ENCODE measurements at places on chromosomes 6 and 20.

DNA sequence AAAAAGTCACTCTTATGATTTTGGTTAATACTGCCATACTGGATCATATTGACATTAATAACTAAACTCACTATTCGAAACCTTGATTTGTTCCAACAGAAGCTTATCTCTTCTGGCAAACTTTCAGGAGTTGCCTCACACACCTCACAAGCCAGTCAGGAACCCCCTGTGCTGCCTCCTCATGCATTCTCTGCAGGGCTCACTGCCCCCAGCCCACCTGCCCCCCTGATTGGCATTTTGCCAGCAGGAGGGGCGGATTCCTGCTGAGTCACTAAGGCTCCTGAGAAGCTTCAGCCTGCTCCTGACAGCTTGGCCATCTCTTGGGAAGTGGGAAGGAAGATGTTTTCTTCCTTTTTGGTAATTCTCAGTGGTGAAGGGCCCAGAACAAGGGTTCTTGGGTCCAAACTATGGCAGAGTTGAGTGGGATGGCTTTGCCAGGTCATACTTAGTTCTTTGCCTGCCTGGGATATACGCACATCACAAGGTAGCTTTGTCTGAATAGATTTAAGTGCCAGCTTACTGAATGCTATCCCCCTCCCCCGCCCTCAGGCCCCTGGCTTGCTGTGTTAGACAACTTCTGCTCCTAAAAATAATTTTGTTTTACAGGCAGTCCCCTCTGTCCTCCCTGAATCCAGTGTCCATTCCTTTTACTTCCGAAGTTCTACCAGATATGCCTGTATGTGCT is 31.4 kb downstream of the SLC35F1 start:
- DNase-seq, result no peak

GRCh38 chr6:148776321-148777308 is 29.8 kb downstream of the UST start:
- DNase-seq, result no peak

DNA sequence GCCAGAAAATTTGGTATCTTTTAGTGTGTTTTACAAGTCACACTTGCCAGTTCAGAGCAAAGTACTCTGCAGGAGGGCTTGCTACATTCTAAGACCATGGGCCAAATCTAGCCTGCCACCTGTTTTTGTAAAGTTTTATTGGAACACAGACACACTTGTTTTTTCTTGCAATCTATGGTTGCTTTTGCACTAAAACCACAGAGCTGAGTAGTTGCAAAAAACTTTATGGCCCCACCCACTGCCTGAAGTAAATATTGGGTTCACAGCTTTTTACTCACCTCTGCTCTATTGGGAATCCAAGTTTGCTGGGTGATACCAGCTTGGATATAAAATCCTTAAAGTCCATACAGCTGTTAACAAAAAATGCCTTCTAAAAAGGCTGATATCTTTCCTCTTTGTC is 109.0 kb downstream of the ZFP64 start:
- DNase-seq, result no peak

- no peak for DNase-seq
Observed at GRCh38 chr6:135939208-135939591, 87.7 kb downstream of the PDE7B start.

DNA sequence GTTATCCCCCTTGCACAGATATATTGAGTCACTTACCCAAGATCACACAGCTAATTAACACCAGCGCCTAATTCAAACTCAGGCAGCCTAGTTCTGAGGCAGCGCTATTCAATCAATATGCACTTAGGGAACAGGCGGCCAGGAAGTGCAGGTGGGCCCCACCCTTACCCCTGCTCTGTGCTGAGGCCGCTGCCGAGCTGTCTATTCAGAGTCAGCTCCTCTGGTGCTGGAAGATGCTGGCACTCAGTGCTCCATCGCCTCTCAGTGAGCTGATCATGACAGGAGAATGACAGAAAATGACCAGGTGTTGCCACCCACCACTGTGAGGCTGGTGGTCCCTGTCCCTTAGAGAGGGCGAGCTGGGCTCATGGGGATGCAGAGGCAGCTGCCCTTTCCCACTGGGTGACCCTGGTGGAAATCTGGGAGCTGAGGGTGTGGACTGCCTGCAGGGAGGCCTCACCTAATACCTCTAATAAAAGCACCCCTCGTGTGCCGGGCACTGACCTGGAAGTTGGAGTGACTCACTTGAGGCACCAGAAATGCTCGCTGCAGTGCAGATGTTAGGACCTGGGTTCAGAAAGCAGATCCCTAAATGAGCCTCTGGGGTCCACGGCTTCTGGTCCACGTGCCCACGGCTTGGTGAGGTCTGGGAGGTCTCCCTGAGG is 42.5 kb upstream of the CD93 start:
- DNase-seq, result no peak

GRCh38 chr6:35318196-35319171 is 20.9 kb downstream of the DEF6 start:
- DNase-seq, result no peak

- DNase-seq, result no peak
Observed at GRCh38 chr6:84052204-84052882, 18.8 kb downstream of the MRAP2 start.

DNA sequence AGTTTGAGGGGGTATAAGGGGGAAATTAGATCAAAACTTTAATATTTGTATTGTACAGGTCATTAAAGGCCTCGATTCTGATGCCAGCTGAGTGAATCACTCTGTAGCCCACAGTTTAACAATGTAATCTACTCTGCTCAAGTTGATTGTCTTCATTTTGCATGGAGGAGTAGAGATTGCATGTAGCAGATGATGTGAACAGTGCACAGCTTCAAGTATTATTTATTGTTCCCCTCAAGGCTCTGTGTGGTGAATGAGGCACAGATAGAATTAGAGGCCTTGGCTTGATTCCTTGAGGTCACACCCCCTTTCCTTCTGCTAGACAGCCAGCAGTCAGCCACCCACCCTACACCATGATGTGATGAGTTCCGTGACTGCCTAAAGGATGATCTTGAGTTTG is 38.1 kb downstream of the TXLNB start:
- DNase-seq, result no peak

DNA sequence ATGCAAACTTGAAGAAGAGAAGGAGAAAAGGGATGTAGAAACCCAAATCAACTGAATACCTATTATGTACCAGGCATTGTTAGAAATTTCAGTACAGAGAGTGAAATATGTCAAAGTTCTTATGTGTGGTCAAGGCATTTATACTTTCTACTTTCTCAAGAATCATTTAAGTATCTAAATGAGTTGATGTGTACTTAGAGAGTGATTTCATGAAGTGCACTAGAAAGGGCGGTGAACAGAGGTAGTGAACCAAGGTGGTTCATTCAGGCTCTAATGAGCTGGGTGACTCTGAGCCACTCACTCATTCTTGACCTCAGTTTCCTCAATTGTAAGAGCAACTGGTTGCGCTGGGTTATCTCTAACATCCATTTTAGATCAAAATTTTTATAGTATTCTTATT is 3.3 kb downstream of the PDE7B start:
- DNase-seq, result no peak

GRCh38 chr6:26389349-26389894 is 6.5 kb downstream of the BTN2A2 start:
- DNase-seq, result no peak

- no peak for DNase-seq
Observed at GRCh38 chr20:44959638-44960102, 527 bp downstream of the TOMM34 start.

DNA sequence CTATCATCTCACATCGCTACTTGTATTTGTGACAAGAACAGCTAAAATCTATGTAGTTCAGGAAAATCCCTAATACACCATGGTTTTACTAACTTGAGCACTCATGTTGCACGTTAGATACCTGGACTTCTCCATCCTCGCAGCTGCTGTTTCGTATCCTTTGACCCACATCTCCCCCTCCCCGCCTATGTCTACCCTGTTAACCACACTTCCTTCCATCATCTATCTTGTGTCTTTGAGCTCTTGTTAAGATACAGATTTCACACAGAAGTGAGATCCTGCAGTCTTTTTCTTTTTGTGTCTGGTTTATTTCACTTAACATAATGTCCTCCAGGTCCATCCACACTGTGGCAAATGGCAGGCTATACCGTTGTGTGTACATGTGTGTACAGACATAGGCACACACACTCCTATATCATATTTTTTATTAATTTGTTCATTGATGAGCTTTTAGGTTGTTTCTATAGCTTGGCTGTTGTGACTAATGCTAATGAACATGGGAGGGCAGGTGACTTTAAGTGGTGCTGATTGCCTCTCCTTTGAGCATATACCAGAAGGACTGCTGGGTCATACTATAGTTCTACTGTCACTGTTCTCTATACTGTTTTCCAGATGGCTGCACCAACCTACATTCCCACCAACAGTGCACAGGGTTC is 117.8 kb downstream of the WDR27 start:
- no peak for DNase-seq

DNA sequence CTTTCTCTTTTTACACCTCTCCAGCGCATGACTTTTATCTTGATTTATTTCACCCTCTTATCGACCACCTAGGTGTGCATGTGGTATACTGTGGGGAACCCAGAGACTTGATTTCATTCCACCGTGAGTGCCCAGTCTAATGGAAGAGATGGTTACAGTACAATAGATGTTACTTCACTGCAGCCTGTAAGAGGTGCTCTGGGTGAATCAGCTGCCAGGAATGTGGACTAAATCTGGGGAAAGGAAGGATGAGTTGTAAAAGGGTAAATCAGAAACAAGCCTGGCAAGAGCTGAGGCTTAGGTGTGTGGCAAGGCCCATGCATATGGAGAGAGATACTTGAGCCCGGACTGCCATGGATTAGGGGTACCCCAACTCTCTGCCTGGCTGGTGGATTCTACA is 7.4 kb downstream of the STK35 start:
- no peak for DNase-seq

DNA sequence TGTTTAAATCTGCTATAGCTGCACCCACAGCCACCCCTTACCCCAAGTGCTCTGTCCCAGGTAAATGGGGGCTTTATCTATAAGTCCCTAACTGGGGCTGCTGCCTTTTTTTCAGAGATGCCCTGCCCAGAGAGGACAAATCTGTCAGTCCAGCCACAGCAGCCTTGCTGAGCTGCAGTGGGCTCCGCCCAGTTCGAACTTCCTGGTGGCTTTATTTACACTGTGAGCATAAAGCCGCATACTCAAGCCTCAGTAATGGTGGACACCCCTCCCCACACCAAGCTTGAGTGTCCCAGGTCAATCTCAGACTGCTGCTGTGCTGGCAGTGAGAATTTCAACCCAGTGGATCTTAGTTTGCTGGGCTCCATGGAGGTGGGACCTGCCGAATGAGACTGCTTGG is 505.2 kb downstream of the CBLN4 start:
- DNase-seq, result no peak

DNA sequence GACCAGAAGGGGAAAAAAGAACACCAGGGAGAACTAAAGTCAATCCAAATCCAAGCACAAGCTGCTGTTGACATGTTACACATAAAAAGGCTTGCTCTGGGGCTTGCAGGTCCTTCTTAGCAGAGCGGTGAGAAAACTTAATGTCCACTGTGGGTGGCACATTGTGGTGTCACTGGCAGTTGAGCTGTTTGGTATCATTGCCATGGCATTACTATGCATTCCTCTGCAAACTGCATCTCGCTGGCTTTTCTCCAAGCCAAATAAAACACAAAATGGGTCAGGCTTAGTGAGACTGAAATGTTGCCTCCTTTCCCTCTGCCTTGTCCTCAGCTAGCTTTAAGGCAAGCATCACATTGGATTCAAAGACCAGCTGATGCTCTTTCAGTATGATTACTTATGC is 40.9 kb downstream of the LY86 start:
- no peak for DNase-seq

GRCh38 chr6:140821196-140821595 is 1311.5 kb upstream of the GJE1 start:
- DNase-seq, result no peak

DNA sequence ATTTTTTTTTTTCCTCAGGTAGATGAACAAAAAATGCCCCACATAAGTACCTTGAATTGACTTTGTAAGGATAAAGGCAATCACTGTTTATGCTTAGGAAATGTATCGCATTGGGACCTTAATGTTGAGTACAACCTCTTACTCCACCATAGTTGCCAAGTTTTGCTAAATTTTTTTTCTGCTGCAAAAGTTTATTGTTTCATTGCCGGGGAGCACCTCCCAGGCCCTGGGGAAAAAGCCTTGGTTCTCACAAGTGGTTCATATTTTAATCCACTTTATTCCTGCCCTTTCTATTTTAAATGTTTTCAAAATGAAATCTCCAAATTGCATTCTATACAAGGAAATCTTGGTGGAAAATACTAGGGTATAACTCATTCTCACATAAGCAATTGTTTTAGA is 52.3 kb upstream of the UTRN start:
- no peak for DNase-seq

DNA sequence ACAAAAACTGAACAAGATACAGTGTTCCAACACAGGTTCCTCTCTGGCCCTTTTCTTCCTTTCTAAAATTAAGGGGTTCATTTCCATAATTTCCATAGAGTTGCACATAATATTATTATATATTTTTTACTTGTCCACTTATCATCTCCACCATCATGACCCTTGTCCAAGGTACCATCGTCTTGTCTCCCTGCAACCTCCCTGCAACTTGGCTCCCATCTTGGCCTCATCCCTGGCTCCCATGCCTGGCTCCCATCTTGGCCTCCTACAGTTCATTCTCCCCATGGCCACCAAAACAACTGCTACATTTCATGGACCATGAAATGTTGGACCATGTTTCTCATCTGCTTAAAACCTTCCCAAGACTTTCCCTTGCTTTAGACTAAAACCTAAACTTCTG is 3.1 kb upstream of the KCNB1 start:
- no peak for DNase-seq

GRCh38 chr20:47557218-47557617 is 55.5 kb downstream of the NCOA3 start:
- DNase-seq, result no peak

DNA sequence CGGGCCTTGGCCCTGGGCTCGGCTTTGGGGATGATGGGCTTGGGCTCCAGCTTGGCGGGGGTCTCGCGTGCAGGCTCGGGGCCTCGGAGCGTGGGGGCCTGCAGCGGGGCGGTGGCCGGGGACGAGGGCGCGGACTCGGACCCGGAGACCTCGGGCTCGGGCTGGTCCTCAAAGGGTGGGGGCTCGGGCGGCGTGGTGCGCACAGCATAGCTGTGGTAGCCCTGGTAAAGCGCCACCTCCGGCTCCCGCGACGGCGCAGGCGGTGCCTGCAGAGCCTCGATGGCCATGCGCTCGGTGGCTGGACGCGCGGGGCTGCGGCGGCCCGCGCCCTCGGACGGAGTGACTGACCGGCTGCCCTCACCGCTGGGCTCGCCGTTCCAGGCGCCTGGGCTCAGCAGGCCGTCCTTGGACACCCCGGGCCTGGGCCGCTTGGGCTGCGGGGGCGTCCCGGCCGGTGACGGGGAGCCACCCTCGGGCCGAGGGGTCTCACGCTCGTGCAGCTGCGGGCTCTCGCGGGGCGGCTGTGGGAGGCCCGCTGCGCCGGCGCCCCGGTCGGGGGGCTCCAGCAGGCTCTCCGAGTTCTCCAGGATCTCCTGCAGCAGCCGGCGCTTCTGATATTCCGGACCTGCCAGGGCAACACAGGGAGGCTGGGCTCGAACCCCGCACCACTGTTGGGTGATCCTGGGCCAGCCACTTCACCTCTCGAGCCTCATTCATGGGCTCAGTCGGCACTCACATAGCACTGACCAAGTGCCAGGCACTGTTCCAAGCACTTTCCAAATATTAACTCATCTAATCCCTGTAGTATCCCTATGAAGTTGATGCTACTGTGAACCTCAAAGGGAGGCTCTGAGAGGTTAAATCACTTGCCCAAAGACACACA is 71.0 kb downstream of the JPH2 start:
- no peak for DNase-seq
